ENCODE measurements at places on chromosomes 3 and 15.

DNA sequence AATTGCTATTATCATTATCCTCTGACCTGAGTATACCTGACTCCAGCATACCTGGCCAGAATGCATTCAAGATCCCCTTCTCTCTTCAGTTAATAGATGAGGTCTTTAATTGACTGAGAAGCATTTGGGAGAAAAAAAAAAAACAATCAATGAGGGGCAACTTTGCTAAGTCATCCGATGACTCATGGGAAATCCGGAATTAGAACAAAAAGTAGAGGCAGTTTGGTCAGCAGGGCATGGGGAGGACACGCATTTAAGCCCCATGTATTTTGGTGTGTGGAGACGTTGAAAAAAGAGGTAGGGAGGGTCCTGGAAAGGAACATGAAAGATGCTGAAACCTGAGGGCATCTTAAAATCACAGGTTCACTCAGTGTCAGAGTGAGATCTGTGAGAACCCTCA, 256.2 kb downstream of the RORA start:
- DNase-seq = no peak

- DNase-seq = no peak
Observed at GRCh38 chr3:113829576-113830354, 8.8 kb upstream of the GRAMD1C start.

- no peak for DNase-seq
Observed at GRCh38 chr15:92586383-92586942, 69.1 kb downstream of the FAM174B start.

- no peak for DNase-seq
Observed at GRCh38 chr3:182501856-182502255, 291.4 kb upstream of the ATP11B start.

- DNase-seq = no peak
Observed at GRCh38 chr15:36449662-36450145, 129.7 kb upstream of the CDIN1 start.

Measured in hematopoietic multipotent progenitor cell treated with erythropoietin and hydrocortisone succinate and interleukin-3 and kit ligand, for 8 days (in vitro differentiated cells).